Stimulated activated CD4-positive, alpha-beta T cell treated with anti-CD3 and anti-CD28 coated beads, Interleukin-12 subunit alpha, Interleukin-12 subunit beta, amount 100 ng/mL, for 4 hours (primary cell): ENCODE measurements at places on chromosomes 13 and 19.

DNA sequence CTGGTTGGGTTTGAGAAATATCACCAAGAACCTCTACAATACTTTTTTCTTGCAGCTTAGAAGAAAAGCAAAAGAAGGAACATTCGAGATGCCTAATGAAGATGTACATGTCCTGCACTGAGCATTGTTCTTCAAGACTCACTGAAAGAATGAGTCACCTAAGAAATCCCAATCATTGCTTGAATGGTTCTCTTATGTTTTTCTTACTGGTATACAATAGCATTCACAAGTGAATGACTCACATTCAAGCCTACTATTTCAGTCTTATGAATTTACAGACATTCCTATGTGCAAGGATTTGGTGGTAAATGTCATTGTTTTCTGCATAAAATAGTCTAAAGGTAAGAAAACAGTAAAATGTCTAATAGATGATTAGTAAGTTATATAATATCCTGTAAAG, 594.6 kb downstream of the PCDH9 start:
- DNase-seq, result no peak

GRCh38 chr13:92461831-92462230, 764.8 kb upstream of the GPC6 start:
- no peak for DNase-seq

DNA sequence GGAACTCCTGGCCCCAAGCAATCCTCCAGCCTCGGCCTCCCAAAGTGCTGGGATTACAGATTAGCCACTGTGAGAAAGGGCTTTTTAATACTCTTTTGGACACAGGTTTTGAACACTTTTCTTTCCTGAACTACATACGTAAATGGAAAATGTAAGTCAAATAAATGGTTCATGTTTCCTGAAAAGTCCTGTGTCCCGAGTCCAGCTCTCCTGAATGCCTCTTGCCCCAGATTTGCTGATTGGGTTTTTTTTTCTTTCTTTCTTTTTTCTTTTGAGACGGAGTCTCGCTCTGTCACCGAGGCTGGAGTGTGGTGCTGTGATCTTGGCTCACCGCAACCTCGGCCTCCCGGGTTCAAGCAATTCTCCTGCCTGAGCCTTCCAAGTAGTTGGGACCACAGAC, 24.5 kb downstream of the PTPRS start:
- no peak for DNase-seq

DNA sequence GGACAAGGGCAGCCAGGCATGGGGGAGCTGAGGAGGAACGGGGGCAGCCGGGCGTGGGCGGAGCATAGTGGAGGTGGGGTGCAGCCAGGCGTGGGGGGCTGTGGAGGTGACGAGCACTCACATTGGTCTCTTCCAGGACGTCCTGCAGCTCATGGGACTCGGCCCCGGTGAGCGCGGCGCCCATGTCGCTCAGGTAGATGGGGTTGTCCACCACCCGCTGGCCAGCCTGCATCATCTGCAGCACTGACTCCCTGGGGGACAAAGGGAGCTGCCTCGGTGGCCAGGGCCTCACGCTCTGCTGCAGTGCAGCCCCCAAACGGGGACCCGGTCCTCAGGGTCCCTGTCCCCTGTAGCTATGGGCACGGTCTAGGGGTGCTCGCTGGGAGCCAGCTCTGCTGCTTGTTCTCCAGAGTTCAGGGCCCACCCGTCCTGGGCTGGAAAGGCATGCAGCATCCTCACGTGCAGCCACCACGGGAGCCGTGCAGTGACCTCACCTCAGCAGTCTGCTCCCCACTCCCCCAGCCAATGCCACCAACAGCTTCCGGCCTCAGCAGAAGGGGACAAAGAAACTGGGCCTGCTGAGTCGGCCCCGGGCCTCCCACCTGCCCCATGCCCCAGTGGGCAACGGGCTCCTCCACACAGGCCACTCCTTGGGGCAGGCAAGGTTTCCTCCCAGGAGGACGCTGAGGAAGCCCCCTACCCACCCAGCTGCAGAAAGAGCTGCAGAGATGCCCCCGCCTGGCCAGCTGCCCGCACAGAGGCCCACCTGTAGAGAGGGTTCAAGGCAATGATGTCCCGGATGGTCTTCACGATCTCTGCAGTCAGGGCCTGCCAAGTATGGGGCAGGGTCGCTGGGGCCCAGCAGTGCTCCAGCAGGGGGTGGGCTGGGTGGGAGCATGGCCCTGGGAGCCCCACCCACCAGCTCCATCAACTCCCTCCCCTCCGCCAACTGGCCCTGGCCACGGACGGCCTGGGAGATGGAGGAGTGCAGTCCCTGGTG, 12.1 kb downstream of the LONP1 start:
- no peak for DNase-seq

DNA sequence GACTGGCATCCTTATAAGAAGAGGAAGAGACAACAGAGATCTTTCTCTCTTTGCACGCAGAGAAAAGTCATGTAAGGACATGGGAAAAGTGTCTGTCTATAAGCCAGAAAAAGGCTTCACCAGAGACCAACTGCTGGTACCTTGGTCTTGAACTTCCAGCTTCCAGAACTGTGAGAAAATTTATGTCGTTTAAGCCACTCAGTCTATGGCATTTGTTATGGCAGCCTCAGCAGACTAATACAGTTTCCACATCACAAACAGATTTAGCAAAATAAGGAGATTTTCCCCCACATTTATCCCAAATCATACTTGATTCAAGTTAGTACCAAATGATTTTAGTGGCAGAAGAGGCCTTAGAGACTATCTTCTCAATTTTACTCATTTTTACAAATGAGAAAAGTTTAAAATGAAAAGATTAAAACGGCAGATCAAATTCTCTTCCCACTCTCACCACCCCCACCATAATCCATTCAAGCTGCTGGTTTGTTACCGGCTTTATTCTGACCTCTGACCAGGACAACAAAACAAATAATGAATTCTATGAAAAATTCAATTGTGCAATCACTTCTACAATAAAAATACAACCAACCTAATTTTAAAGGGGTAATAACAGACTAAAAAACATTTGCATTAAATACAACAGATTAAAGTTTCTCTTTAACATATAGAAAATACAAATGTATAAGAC, 316.3 kb downstream of the TBC1D4 start:
- no peak for DNase-seq

GRCh38 chr19:55174425-55175116, 5.5 kb downstream of the SYT5 start:
- no peak for DNase-seq

DNA sequence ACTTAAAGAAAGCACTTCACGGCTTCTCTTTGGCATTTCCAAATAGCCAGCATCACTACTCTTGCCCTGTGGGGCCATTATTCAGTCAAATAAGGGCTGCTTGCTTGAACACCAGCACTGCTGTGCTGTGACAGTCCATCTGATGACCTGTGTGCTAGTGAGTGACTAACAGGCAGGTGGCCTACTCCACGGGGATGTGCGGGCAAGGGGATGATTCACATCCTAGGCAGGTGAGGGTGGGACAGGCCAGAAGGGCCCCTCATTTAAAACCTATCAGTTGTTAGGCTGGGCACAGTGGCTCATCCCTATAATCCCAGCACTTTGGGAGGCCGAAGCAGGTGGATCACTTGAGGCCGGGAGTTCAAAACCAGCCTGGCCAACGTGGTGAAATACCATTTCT, 8.2 kb downstream of the CCNE1 start:
- no peak for DNase-seq

DNA sequence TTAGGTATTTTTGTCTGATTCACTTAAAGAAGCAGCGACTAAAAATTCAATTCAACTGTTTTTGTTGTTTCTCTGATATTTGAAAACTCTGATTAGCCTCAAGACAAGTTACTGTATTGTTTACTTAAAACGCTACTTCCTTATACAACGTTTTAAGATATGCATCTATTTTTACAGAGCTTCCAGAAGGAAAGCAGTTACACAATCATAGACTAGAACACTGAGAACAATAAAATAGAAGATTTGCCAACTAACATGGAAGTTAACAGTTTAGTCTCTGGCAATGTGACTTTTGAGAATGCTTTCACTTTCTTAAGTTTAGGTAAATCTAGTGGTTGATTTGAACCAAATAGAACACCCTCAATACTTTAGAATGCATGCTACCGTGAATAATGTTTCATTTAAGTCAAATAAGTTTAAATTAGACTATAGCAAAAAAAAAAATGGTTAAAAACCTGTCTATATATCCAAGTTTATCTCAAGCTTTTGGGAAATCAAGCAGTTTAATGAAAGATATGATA, 614.8 kb downstream of the DACH1 start:
- DNase-seq, result no peak

GRCh38 chr13:110652231-110652730, 36.9 kb downstream of the NAXD start:
- no peak for DNase-seq

DNA sequence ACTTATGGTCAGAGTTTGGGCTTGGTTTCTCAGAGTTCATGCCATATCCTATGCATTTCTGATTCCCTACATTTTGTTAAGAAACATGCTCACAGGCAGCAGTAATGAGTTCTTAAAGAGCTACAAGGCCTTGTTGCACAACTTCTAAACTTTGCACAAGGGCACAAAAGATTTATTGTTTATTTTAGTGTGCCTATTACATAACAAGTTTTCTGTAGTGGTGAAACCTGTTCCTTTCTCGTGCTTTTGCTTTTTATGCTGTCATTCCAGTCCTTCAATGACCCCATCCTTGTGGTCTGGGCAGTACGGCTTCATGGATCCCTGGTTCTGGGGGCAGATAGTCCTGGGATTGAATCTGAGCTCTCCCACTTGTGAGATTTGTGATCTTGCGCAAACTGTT, 17.8 kb downstream of the ZNF507 start:
- no peak for DNase-seq

DNA sequence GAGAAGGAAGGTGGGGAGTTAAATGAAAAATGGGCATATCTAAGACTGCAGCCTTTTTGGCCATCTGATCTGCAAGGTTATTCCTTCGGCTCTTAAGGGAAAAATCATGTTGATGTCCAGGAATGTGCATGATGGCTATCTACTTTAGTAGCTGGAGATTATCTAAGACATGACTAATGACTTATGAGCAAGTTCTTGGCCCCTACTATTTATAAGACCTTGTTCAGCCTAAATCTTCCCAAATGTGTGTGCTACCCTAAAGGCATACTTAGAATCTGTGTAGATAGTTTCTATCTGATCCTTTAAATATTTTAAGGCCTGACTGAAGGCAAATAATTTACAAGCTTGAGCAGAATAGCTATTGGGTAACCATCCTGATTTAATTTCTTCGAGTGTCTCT, 41.8 kb upstream of the CD177 start:
- no peak for DNase-seq

- no peak for DNase-seq
Observed at GRCh38 chr13:28983641-28984040, 163.5 kb downstream of the MTUS2 start.

- no peak for DNase-seq
Observed at GRCh38 chr19:13014101-13014920, 19.0 kb downstream of the NFIX start.

DNA sequence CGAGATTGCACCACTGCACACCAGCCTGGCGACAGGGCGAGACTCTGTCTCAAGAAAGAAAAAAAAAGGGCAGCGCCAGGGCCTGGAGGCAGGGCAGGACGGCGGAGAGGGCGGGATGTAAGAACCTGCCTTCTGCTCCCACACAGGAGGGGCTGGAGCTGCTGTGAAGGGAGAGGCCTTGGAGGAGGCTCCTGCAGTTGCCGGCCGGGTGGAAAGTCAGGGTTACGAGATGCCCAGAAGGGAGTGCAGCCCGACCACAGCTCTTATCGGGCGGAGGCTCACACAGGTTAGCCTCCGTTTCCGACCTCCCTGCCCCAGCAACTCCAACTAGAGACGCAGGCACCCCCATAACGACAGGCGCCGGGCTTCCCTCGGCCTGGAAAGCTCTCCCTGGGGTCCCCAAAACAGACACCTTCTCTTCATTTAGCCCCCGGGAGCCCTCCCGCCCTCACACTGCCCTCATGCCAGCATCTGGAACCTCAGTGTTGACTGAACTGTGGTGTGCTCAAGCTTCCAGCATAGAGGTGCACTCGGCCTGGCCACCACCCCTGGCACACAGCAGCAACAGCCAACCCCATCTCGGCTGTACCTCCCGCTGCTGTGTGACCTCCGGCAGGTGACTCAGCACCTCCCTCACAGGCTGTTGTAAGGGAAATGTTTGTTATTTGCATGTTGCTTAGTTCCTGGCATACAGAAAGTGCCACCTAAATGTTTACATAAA, 1.4 kb downstream of the PLPP2 start:
- no peak for DNase-seq

DNA sequence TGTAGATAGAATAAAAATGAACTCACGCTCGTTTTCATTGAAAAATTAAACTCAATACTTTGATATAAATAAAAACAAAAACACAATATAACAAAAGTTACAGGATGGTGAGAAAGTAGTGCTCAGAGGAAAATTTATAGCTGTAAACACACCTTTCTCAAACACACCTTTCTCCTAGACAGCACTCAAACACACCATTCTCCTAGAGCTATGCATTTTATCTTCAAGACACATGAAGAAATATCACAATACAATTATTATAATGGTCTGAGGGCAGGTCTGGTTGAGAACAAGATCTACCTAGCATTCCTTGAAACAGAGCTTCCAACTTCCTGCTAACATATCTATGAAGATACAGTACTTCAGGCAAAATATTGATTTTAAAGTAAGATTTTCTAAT, 183.4 kb upstream of the NBEA start:
- no peak for DNase-seq

GRCh38 chr13:78404846-78405360, 198.4 kb downstream of the POU4F1 start:
- no peak for DNase-seq

DNA sequence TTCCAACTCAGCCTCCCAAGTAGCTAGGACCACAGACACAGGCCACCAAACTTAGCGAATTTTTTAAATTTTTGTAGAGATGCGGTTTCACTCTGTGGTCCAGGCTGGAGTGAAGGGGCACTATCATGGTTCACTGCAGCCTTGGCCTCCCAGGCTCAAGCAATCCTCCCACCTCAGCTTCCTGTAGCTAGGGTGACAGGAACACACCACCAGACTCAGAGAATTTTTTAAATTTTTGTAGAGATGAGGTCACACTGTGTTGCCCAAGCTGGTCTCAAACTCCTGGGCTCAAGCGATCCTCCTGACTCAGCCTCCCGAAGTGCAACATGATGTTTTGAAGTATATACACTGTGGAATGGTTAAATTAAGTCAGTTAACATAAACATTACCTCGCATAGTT, 263.6 kb downstream of the OXGR1 start:
- DNase-seq, result no peak

GRCh38 chr13:27005556-27005955, 166.1 kb downstream of the USP12 start:
- no peak for DNase-seq

DNA sequence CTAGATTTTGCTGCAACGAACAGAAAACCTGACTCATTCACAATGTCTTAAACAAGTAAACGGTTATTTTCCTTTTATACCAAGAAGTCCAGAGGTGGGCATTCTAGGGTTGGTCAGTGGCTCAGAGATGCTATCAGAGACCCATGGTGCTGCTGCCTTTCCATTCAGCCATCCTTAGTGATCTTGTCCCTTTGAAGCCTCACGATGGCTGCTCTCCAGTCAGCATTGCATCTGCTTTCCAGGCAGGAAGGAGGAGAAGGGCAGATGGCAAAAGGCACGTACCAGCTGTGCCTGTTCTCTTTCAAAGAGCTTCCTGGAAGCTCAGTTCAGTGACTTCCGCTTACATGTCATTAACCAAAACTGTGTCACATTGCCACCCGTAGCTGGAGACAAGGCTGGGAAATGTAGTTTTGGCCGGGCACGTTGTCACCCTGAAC, 30.1 kb downstream of the WDFY2 start:
- peak; percentile 17 for DNase-seq

- no peak for DNase-seq
Observed at GRCh38 chr13:104577071-104577815, 1511.0 kb upstream of the SLC10A2 start.
